Stimulated activated CD4-positive, alpha-beta T cell treated with anti-CD3 and anti-CD28 coated beads, Interleukin-1b, Interleukin-23, amount 100 ng/mL, for 4 hours (primary cell): ENCODE measurements at places on chromosomes 5 and 9.

GRCh38 chr9:104711604-104712003 lies 17.3 kb downstream of the OR13D1 start:
- DNase-seq = no peak

DNA sequence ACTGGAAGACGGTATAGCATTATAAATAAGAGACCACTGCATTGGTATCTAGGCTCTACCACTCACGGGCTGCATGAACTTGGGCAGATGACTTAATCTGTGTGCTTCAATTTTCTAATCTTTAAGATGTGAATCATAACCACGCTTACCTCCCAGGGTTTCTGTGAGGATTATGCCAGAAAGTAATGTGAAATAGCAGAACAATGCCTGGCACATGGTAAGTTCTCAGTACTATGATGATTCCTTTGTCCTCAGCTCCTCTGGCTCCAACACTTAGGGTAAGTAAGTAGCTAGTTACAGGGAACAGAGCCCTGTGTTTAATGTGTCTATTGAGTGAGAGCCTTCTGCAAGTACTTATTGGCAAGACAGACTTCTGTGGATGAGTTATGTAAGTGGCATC lies 31.1 kb downstream of the POU4F3 start:
- no peak for DNase-seq

DNA sequence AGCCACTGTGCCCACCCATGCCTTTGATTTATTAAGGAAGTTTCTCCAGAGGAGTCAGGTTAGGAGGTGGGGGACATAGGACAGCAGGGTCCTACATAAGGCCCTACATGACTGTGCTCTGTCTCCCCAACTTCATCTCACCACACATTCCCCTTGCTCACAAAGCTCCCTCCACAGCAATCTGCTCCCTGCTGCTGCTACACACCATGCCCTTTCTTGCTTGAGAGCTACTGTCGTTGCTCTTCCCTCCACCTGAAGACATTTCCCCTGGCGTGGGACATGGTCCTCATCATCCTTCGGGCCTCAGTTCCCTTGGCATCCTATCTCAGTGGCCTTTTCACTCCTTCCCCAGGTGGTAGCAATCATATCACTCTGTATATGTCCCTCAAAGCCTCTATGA lies 75.9 kb upstream of the DAPK1 start:
- no peak for DNase-seq

GRCh38 chr9:109016132-109016531 lies 2.8 kb upstream of the CTNNAL1 start:
- no peak for DNase-seq

- DNase-seq = no peak
Observed at GRCh38 chr5:135174315-135175096, 140.5 kb upstream of the PITX1 start.
